ENCODE measurements at places on chromosomes 5 and 9.

- DNase-seq = no peak
These were observed 280.7 kb downstream of the KCTD16 start for GRCh38 chr5:144451187-144451973.

GRCh38 chr9:9112001-9112720 is 1312.6 kb upstream of the DMAC1 start:
- no peak for DNase-seq

GRCh38 chr5:102589661-102590060 is 90.9 kb upstream of the SLCO6A1 start:
- no peak for DNase-seq

- peak; percentile 75 for DNase-seq
These were observed 73.2 kb downstream of the AOPEP start for GRCh38 chr9:94799578-94800264.

DNA sequence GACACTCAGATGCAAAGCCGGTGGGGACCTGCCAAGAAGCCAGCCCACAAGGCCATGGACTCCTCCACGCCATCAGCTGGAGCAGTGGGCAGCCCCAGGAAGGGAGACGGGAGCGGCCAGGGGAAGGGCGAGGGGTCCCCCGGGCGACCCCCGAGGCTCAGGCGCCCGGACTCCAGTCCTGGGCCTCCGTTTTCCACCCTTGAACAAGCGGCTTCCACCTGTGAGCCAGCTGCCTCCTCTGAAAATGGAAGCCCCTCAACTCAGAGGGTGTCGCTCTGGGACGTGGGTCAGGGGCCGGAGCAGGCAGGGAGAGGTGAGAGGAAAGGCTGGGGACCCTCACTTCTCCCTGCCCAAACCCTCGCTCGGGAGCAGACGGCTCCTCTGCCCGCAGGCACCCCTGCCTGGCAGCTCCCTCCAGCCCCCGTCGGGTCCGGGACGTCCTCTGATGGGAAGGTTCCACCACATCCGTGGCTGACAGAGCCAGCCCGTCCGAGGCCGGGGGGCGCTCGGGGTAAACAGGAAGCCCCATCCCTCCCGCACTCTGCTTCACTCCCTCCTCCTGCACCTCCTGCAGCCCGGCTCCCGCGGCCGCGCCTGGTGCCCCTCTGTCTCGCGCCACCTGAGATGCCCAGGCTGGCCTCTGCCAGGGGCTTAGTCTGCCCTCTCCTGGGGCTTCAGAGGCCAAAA is 3.7 kb upstream of the EGFL7 start:
- no peak for DNase-seq

- DNase-seq = no peak
These were observed 4.7 kb downstream of the SARDH start for GRCh38 chr9:133733421-133733795.

DNA sequence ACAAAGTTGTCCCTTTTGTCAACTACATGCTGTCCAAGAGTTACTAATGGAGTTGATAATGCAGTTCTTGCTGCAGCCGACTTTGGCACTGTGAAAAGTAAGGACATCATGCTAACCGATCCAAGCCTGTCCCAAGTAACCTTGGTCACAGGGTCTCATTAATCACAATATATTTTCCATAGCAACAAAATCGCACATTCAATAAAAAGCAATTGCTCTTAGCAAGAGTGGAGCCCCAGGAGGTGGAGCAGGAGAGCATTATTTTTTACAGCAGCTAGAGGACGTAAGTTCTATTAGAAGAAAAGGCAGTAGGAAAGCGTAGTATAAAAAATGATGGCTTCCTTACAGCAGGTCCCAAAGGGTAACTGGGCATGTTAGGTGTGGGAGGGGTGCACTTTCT is 570.3 kb downstream of the EBF1 start:
- DNase-seq = no peak

DNA sequence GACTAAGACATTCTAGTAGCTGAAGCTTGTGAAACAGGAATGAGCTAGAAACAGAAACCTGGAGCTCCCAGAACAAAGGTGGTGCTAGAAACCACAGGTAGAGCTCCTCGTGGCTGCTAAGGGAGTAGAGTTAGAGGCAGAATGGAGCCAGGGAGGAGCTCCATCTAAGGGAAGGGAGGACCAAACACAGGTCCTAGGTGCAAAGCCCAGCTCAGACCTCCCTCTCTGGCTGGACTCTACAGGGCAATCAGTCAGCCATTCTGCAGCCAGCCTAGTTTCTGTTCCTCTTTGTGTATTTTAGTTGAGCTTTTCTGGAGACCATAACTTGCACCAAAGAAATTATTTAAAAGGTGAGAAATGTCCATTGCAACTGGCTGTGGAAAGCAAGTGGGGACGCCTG is 70.4 kb downstream of the CRB2 start:
- no peak for DNase-seq

- DNase-seq = no peak
These were observed 266.5 kb upstream of the VLDLR start for GRCh38 chr9:2354856-2355696.

DNA sequence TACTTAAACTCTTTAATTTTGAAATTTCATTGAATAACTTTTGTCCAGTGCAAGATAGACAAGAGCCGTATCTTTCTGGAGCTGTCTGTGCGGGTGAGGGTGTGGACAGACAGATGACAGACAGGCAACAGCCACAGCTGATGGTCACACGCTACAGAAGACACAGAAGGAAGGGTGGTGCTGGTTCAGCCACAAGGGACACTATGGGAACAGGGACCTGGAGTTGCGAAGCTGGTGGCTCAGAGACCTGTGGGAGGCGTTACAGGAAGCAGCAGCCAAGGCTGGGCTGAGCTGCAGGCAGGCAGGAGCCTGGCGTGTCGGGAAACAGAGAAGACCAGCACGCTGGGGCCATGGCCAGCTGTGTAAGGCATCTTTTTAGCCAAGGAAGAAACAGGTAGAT is 104.4 kb downstream of the WNK2 start:
- DNase-seq = no peak

- DNase-seq = peak; percentile 65
These were observed 557 bp downstream of the PJA2 start for GRCh38 chr5:109408991-109409843.

GRCh38 chr9:77421506-77422265 is 226.4 kb downstream of the GNA14 start:
- DNase-seq = peak; percentile 45

- no peak for DNase-seq
These were observed 70.3 kb downstream of the ZNF366 start for GRCh38 chr5:72436796-72437471.

- DNase-seq = peak; percentile 24
These were observed 318.2 kb downstream of the SLCO4C1 start for GRCh38 chr5:101977729-101978345.

DNA sequence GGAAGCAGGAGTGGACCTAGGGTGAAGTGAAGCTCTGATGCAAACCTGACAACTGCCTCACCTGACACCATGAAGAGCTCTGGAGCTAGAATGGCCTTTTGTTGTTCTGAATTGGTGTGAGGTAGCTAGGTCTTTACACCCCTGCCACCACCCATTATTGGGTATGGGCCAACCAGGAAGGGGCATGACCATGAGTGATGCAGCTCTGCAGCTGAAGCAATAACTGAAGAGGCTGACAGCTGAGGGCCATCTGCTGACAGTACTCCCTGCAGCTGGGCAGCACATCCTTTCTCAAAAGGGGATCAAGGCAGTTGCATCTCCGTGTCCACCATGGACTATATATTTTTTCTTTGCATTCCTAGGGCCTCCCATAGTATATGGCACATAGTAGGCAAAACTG is 87.0 kb upstream of the TLE1 start:
- DNase-seq = no peak

DNA sequence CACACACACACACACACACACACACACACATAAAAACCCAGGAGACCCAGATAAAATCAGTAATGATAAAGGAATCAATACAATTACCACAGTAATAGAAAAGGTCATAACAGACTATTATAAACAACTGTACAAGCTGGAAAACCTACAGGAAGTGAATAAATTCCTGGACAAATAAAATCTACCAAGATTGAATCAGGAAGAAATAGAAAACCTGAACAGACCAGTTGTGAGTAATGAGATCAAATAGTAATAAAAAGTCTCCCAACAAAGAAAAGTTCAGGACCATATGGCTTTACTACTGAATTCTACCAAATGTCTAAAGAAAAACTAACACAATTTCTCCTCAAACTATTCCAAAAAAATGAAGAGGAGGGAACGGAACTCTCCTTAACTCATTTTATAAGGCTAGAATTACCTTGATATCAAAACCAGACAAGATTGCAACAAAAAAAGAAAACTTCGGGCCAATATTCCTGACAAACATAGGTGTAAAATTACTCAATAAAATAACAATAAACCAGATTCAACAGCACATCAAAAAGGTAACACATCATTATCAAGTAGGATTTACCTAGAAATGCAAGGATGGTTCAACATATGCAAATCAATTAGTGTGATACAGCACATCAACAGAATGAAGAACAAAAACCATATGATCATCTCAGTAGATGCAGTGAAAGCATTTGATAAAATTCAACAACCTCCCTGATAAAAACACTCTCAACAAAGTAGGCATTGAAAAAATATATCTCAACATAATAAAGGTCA is 325.2 kb upstream of the POU5F2 start:
- no peak for DNase-seq

DNA sequence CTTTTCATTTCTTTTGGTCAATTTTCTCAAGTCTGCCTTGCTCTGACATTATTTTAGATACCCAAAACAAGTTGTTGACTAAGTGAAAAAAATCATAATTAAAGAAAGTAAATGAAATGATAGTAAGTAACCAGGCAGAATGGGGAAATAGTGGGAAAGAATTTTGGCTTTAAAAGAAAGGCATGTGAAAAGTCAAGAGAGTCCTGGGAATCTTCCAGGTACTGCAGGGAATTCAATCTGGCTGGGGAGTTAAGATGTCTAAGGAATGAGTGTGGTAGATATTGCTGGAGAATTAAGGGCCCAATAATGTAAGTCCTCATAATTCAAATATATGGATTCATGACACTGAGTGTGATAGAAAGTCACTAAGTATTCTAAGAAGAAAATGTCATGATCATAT is 123.1 kb upstream of the PAPPA start:
- DNase-seq = no peak

GRCh38 chr5:113663879-113664541 is 150.5 kb downstream of the YTHDC2 start:
- peak; percentile 27 for DNase-seq

DNA sequence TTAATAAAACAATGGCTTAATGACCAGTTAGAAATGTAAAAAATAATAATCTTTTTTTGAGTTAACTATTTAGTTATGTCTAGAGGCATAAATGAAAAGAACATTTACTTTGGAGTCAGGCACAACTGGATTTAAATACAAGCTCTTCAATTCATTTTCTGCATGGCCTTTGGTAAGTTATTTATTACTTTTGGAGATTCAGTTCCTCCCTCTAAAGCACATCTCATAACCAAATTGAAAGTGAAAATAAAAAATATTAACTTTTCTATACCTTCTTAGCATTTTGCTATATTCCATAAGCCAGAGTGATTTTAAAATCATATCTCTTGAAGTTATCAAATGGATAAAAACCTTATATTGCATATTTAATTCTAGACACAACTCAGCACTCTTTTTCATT is 434.9 kb upstream of the SMARCA2 start:
- DNase-seq = no peak

DNA sequence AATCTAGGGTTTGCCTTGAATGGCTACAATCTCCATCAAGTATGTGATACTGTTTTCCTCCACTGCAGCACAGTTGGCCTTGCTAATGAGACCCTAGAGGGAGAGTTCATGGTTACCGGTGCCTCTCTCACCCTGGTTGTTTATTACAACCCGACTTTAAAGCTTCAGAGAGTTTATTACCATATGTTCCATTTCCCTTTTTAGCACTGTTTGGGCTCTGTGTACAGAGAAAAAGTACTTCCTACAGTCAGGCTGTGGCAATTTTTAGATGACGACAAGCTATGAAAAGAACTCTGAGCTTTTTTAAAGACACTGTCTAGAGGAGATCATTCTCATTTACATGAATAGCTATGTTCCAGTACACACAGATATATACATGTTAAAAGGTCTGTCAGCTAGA is 48.8 kb upstream of the PLCXD3 start:
- no peak for DNase-seq

DNA sequence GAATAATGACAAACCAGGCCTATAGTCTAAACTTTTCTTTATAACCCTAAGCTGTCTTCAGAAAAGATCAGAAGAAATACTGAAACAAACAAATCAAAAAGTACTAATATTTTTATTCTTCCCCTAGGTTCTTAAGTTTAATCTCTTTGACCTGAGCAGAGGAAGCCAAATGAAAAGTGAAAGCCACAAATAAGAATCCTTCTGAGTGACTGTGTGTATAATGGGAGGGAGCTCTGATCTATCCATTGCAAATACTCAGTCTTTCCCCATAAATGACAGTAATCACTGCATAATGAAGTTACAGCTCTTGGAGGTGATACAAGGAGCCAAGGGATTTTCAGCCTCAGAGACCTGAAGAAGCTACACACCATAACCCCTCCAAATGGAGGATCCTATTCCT is 126.9 kb upstream of the ATP10B start:
- no peak for DNase-seq

DNA sequence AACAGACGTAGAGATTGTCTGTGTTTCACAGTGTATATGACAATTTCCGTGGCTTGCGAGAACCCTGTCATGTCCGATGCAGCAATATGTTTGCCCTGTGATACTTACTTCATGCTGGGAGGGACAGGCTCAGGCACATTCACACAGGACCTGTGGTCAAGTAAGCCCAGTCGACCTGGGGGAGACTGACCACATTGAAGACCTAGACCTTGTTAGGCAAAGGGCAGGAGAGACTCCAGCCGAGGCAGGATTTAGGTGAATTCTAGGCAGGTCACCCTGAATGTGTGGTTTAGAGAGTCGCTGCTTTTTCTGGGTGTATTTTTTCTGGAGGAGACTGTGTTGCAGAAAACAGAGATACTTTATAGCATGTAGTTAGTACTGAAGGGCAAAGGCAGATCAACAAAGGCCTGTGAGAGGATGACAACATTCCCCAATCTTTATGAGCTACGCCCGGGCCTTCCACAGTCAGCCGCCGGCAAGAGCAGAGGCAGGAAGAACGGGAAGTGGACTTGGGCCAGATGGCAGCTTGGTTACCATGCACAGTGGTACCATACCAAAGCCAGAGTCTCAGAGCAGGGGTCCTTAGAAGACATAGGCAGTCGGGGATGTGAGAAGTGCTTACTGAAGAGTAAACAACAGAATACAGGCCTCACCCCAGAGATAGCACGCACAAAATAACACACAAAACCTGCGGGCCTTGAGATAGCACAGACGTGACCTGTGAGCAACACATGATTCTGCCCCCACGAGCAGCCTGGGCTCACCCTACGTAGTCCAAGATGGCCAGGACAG is 220.7 kb downstream of the CACNA1B start:
- no peak for DNase-seq

DNA sequence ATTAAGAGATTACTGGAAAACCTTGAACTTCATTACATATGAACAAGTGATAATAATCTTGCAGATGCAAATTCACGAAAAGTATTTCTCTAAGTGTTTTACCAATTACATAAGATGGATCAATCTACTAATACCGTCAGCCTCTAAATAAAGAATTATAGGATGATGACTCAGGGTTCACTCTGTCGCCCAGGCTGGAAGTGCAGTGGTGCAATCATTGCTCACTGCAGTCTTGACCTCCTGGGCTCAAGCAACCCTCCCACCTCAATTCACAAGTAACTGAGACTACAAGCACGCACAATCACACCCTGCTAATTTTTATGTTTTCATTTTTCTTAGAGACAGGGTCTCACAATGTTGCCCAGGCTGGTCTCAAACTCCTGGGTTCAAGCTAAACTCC is 56.1 kb downstream of the CHD1 start:
- DNase-seq = peak; percentile 53
